Inflammatory macrophage treated with lipopolysaccharide for 1 hour (primary cell): ENCODE measurements at places on chromosomes 16 and 17.
A peak's percentile ranks its signal among the peaks of the same experiment; 100 is the strongest.

- no peak for DNase-seq
Observed at GRCh38 chr16:11140867-11141266, 115.1 kb downstream of the SOCS1 start.

DNA sequence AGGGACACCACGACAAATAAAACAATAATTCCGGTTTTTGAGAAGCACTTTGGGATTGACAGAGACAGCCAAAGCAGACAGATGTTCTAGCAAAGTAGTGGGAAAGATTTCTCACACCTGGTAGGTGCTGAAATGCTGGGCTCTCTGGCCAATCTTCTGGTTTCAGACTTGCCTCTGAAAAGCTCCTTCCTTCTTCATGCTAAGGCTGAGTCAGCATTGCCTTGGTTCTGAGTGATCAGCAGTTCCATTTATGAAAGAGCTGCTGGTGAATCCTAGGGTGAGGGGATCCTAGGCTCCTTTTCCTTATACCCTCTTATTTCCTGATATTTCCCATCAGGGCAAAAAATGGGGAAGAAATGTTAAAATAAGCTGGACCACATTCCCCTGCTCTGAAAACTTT lies 268.7 kb upstream of the SALL1 start:
- no peak for DNase-seq

GRCh38 chr16:25052151-25052511 lies 37.0 kb upstream of the ARHGAP17 start:
- DNase-seq: no peak

DNA sequence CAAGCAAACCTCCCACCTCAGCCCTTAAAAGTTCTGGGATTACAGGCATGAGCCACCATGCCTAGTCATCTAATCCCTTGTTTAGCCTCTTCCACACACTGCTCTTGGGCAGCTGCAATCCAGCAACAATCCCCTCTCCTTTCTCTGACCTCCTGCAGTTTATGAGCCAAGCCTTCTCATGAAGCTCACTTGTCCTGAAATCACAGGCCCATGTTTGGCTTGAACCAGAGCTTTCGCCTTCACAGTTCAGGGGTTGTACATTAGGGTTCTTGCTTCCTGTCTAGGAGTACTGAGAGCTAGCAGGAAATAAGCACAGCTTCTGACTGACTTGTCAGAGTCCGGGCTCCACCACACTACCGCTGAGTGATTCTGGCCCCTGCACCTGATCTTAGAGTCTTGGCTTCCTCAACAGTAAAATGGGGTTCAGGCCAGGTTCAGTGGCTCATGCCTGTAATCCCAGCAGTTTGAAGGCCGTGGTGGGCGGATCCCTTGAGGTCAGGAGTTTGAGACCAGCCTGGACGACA lies 16.3 kb downstream of the ERAL1 start:
- DNase-seq: no peak

GRCh38 chr17:58153671-58154070 lies 5.5 kb downstream of the OR4D1 start:
- no peak for DNase-seq

- no peak for DNase-seq
Observed at GRCh38 chr16:87207965-87208364, 109.2 kb downstream of the C16orf95 start.

GRCh38 chr16:55479430-55480140 lies 587 bp downstream of the MMP2 start:
- DNase-seq: no peak

DNA sequence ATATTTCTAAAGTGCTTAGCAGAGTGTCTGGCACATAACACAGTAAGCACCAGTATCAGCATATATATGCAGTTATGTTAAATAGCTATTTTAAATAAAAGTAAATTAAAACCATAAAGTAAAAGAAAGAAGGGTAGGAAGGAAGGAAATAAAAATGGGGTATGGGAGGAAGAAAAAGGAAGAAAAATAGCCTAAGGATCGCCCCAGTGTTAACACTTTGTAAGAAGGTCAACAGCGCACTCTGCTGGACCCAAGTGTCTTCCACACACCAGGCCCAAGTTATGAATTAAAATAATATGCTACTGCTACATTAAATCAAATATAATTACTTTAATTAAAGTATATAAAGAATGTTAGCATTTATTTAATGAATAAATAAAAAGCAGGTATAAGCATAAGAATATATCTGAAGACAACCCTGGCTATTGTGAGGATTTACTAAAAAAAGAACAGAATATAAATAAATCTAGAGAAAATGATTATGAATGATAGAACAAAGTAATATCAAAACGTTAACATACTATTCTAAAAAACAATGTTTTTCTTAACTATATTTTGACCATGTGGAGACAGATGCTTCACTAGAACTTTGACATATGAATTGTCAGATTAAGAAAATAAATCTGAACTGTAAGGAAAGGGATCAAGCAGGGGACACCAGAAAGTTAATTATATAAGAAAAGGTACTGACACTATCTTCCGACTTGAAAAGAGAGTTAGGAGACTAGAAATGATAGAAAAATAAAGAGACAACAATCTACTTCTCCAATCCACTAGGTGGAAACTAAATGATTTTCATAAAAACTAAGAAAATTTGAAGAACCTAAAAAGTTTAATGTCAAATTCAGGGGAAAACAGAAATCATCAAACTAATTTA lies 25.9 kb downstream of the BRIP1 start:
- peak; percentile 26 for DNase-seq

DNA sequence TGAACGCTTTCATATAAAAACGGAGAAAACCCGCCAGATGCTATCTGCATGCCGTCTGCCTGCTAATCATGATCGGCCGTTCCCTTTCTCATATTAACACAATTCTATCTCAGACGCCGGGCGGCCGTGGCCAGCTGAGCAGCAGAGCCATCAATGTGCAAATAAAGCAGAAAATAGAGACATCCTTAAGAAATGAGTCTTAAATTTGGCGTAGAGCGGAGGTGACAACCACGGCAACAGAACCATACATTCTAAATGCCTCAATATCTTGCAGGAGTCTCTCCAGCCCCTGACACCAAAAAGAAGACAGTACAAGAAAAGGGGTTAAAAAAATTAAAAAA lies 2.7 kb upstream of the IRX5 start:
- peak; percentile 7 for DNase-seq

DNA sequence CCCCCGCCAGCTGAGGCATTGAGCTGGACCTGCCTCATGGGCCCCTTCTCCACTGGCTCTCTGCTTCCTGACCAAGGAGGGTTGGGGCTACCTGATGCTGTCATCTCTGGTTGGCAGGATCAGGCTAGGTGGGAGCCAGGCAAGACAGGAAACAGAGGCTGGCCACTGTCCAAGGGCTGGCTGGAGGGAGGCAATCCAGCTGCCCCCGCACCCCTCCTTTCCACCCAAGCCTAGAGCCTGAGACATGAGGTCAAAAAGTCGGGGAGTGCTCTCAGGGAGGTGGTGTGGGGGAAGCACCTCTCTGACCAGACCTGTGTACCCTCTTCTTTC lies 14.5 kb downstream of the NGFR start:
- no peak for DNase-seq

GRCh38 chr16:5916711-5917191 lies 819.2 kb upstream of the EEF2KMT start:
- DNase-seq: no peak

GRCh38 chr17:21034340-21035235 lies 8.2 kb downstream of the USP22 start:
- peak; percentile 81 for DNase-seq

DNA sequence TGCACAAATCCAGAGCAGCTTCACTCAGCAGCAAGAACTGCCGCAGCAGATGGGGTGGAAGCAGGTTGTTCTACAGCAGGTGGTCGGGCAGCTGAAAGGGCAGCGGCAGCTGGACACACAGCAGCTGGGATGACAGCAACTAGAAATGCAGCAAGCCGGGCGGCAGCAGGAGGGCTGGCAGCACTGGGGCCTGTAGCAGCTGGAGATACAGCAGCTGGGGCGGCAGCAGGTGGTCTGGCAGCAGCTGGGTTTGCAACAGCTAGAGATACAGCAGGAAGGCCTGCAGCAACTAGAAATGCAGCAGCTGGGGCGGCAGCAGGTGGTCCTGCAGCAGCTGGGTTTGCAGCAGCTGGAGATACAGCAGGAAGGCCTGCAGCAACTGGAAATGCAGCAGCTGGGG lies 460 bp downstream of the KRTAP4-3 start:
- DNase-seq: no peak

DNA sequence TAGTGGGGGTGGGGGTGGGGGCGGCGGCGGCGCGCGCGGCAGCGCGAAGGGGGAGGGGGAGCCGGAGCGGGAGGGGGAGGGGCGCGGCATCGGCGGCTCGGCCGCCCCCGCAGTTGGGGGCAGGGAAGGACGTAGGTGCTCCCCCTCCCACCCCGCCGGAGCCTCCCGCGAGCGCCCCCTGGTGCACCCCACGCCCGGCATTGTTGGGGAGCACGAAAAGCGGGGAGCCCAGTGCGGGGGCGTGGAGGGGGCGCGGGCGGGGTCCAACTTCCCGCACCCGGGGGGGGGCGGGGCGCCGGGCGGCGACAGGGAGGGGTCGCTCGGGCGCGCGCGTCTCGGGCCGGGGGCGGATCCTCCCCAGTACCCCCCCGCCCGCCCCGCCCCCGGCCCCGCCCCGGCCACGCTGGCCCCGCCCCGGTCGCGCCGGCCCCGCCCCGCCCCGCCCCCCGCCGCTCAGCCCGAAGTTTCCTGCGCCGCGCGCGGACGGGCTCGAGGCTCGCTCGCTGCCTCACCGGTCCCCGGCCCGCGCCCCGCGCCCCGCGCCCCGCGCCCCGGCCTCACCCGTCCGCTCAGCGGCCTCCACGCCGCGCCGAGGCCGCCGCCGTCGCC lies at the start of gene CACNA1H:
TSS of gene CACNA1H (plus strand) at position 456 of the 609 bp plus-strand sequence. CDS start 632 bp downstream, outside the sequence.
- DNase-seq: no peak

DNA sequence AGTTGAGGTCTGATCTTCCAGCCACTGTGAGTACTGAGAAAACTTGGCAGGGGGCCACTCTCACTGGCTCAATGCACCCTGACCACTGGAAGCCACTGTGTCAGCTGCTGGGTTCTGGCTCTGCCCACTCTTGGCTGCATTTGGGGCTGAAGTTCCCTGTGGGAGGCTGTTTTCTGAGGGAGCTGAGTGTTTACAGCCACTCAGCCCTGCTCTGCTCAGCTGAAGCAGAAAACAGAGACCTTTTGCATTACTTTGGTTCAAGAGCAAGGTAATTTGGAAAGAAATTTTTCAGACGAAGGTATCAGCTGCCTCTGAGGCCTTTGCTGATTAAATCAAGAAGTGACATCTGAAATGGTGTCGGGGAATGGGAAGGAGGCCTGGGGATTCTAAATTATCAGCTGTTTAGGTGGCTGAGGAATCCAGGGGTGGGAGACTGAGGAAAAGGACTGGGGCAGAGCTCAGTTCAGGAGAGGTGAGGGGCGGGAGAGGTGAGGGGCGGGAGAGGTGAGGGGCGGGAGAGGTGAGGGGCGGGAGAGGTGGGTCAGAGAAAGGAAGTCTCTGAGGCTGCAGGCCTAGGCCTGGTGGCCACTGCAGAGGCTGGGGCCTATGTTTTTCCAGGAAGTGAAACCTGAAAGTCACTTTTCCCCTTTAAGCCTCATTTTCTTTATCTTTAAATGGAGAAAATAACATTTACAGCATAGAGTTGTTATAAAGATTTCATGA lies at the start of gene ACSM5:
TSS of gene ACSM5 (plus strand) at position 137 of the 723 bp plus-strand sequence. CDS start 1,951 bp downstream, outside the sequence.
- peak; percentile 20 for DNase-seq

GRCh38 chr16:1771864-1772361 lies 570 bp upstream of the NME3 start:
- peak; percentile 17 for DNase-seq

DNA sequence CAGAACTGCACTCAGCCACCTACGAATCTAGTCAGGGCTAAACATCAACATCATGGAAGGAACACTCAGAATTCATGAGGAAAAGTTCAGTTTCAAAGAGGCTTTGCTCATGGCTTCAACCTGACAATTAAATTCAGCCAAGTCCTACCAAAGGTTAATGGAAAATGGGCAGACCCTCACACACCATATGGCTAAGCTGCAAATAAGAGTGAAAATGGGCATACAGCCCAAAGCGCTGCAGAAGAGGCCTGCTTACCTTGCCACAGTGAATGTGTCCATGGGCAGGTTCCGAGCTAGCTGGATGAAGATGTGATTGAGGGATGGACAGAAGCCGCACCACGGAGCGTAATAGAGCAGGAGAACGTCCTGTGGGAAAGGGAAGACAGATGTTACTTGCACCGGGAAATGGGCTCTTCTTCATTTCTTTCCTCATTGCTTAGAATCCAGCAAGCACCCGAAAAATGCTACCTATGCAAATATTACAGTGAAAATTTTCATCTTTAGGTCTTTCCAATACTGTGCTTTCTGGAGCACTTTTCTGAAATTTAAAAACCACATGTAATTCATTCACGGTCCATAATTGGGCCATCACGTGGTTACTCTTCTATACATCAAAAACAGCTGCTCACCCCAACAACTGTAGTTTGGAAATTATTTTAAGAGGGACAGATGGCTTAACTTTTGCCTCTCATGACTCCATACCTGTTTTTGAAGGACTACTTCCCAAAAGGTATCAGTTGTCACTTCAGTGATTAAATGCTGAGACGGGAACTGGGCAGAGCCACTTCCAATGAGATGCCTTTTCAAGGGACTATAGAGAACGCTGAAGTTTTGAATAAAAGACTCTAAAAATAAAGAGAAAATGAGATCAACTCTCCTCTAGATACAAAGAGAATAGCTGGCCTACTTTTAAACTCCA lies 19.6 kb downstream of the SNN start:
- no peak for DNase-seq

- no peak for DNase-seq
Observed at GRCh38 chr17:30200106-30200505, 35.4 kb downstream of the SLC6A4 start.

GRCh38 chr17:40695874-40696472 lies 7.6 kb downstream of the KRT24 start:
- DNase-seq: no peak

GRCh38 chr17:78163881-78164747 lies 4.3 kb upstream of the SYNGR2 start:
- no peak for DNase-seq

DNA sequence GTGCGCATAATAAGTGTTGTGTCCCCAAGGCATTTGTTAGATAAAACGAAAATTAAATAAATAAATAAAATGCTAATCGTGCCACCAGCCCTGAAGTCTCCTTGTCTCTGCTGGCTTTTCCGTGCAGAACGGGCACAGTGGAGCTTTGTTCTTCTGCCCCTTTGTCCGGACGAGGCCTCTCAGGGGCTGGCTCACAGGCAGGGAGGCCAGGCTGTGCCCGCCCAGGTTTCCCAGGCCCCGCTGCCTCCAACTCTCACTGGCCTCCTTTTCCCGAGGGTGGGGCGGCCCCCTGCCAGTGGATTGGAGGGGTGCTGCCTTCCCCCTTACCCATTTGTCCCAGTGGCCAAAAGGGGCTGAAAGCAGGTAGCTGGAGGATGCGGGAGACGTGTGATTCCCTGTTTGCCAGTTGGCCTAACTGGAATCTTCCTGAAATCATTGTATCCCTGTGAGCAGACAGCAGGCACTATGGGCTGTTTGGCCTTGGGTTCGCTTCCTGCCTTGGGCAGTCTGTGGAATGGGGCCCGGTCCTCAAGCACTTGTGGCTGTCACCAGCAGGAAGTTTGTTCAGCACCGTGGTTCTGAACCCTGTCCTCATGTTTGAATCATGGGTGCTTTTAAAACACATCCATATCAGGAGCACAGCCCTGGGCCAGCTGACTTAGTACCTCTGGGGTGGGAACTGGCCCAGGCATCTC lies 64.4 kb downstream of the KSR1 start:
- no peak for DNase-seq

DNA sequence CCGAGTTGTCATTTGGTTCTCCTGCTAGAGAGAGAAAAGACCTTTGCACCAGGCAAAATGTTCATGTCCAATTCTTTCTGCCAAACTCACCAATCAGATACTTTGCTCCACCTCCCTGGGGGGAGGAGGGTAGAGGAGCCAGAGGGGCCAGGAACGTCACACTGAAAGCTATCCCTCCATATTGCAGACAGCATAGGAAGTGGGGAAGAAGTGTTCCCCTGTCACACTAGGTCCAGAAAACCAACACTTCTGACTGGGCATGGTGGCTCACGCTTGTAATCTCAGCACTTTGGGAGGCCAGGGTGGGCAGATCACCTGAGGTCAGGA lies 9.5 kb downstream of the HSD17B2 start:
- no peak for DNase-seq
